ENCODE measurements at places on chromosomes 4 and X.
A peak's percentile ranks its signal among the peaks of the same experiment; 100 is the strongest.

GRCh38 chr4:87881115-87881514, 48.3 kb downstream of the MEPE start:
- DNase-seq, result no peak

DNA sequence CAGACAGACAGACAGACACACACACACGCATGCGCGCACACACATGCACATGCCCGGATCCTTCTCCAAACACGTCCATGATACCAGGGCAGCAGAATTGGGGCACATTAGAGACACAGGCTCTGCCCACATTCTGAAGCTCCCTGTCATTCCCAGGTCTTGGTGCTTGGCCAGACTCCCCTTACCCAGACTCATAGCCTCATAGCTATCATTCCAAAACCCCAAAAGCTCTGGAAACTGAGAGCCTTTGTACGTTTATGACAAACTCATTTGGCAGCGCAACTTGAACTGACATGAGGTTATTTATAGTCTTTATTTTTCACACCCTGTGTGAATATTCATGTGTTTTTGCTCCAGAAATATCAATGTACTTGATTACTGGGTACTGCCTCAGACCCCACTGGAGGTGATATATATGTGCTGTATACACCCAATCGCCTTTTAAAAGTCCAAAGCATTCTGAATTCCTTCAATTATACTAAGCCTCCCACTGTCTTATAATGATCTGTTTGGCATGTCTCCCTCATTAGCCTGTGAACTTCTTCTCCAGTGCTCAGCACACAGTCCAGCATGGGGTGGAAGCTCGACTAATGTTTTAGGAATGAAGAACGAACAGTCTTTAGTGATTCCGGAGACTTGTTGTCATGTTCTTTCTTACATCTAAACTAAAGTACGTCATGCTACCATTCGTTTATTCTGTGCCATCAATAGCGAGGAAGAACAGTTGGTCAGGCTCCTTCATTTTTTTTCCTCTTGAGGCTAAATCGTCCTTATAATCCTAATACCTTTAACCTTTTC, 45.0 kb downstream of the RTL9 start:
- no peak for DNase-seq

DNA sequence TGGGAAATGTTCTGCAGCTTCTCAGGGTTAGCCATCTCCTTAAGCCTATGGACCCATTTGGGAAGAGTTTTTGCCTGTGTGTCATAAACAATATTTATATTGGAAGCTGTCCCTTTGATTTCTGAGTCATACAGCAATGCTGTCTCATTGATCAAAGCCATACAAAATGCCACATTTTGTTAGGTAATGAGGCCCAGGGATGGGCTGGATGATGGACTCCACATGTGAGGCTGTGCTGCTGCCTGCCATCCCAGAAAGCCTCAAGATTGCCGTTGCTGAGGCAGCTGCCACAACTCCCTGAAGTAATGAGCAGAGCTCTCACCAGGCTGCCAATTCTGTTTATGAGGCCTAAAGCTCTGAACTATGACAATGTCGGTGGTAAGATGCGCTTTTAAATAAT, 12.2 kb upstream of the GJB1 start:
- no peak for DNase-seq

DNA sequence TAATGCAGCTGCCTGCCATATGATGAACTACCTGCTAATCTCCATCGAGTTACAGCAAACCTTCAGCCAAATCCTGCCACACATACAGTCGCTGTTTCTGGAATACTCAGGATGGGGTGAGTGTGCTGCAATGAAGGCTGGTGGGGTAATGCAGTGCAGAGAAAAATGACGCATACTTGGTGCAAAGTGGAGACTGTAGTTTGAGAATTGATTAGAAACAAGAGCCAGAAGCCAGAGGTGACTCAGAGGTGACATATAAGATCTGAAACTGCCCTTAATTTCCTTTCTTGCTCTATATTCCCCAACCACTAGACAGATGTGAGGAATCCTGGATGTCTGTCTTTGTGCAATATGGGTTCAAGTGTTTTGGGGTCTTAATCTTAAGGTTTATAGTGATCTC, 22.0 kb downstream of the C4orf54 start:
- DNase-seq, result no peak

DNA sequence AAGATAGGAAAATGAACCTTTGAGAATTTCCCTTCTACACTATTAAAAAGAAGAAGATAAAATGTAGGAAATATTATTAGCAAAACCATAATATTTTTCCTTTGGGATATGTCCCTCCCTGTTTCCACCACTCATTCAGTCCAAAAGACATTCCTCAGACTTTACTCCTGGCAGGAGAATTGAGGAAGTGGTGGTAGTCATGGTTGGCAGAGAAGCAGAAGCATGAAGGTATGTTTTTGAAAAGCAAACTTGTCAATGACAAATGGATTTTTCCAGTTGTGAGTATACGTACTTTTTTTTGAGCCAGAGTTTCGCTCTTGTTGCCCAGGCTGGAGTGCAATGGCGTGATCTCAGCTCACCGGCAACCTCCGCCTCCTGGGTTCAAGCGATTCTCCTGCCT, 13.7 kb downstream of the STAG2 start:
- no peak for DNase-seq

- DNase-seq, result no peak
Measured at GRCh38 chrX:23861215-23861896, 46.4 kb downstream of the APOO start.

GRCh38 chr4:44927399-44928380, 201.3 kb upstream of the GNPDA2 start:
- peak; percentile 58 for DNase-seq

DNA sequence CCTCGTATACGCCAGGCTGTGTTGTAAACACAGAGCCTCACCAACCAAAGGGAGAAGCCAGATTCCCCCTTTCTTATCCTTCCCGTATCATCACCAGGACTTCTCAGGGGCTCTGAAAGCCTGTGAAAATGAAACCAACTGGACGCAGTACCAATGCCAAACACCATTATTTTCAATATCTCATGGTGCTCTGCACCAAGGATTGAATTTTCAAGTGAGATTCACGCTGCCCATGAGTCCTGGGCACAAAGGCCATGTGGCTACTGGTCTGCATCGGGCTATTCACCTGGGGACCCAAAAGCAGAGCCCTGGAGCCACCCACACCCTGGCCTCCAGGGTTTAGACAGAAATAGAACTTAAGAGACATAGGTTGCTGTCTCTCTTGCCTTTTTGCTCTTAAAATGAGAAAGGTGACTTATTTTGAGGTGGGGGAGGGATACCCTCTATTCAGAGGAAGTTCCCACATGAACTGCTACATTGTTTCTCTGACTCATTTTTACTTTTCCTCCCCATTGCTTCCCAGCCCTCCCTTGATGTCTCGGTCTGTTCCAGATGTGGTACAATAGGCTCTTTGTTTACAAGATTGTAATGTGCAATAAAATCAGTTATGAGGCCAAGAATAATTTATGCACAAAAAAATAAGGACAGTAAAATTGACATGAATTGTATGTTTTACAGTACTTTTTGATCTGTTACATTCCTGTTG, 55.4 kb downstream of the MAML3 start:
- no peak for DNase-seq

GRCh38 chrX:153769158-153769864, 5.3 kb downstream of the PLXNB3 start:
- DNase-seq, result no peak

- no peak for DNase-seq
Measured at GRCh38 chr4:11743236-11743635, 314.5 kb upstream of the HS3ST1 start.

DNA sequence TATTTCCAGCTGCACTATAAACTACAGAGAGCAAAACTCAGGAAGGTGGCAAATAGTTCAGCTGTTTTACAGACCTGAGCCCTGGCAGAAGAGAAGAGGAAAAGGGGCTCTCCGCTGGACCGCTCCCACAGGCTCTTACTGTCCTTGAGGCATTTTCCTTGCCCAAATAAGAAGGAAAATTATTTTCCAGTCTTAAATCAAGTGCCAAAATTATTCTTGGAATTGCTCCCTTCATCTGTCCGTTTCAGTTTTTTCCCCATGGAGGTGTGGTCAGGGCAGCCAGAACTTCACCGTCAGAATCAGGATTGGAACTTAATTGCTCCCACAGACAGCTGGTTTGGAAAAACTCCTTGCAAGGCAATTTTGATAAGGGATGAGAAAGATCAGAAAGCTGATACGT, 35.2 kb upstream of the SPINK2 start:
- DNase-seq, result no peak

GRCh38 chrX:104566681-104567501, 892 bp downstream of the IL1RAPL2 start:
- peak; percentile 43 for DNase-seq

GRCh38 chrX:134601240-134601765, 57.0 kb downstream of the PLAC1 start:
- DNase-seq, result no peak

GRCh38 chr4:103091601-103092223, 7.9 kb downstream of the BDH2 start:
- DNase-seq, result peak; percentile 71

DNA sequence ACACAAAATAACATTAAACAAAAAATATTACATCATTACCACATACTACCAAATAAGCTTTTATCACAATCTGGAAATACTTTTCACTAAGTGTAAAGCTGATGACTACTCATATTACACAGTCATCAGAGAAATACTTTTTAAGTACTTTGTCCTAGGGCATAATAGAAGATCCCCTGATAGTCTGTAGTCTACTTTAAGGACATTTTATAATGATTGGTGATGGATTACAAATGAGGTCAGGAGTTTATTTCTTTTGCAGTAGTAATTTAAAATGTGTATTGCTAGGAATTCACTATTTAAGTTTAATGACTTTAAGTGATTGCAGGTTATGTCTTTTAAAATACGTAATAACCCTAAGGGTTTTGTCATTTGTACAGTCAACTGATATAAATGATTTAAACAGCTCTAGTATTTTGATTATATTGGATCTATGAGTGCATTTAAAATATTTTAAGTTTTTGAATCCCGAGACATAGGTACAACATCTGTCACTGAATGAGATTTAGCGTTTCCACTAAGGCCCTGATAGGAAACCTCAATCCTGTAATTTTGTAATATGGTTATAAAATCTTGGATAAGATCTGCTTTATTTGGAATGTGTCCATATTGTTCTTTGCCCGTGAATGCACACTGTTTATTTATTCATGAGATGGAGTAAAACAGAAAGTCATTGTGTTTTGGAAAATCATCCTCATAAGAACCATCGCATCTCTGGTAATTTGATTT, 189.5 kb downstream of the ARAP2 start:
- DNase-seq, result no peak

GRCh38 chr4:73730292-73730691, 10.1 kb upstream of the CXCL8 start:
- DNase-seq, result no peak

- DNase-seq, result no peak
Measured at GRCh38 chr4:1666391-1666790, 17.7 kb downstream of the FAM53A start.

- no peak for DNase-seq
Measured at GRCh38 chr4:153062652-153063168, 126.6 kb downstream of the FHDC1 start.

GRCh38 chrX:19683817-19684216, 168.5 kb upstream of the MAP3K15 start:
- DNase-seq, result no peak

DNA sequence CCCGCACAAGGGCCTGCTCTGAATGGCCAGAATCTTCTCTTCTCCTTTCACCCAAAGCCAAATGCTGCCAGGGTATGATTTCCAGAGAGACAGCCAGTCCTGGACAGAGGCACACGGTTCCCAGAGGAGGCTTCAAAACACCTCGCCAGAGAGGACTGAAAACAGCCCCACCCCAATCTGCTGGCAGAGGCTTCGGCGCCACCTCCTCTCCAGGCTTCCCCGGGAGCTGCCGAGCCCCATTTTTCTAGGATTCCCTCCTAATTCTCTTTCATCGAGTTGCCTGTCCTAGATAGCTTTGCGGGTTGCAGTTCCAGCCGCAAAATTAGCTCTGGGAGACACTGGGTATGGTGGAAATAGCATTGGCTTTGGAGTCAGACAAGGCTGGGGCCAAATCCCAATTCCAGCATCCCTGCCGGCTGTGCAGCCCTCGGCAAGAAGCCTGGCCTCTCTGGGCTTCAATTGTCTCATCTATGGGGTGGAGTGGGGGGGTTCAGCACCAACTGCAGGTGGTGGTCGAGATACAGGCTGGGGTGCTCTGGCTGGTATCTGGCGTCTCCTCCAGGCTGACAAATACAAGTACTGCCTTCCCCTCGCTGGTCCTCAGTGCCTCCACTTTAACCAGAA, 22.6 kb downstream of the PPP2R2C start:
- DNase-seq, result no peak

DNA sequence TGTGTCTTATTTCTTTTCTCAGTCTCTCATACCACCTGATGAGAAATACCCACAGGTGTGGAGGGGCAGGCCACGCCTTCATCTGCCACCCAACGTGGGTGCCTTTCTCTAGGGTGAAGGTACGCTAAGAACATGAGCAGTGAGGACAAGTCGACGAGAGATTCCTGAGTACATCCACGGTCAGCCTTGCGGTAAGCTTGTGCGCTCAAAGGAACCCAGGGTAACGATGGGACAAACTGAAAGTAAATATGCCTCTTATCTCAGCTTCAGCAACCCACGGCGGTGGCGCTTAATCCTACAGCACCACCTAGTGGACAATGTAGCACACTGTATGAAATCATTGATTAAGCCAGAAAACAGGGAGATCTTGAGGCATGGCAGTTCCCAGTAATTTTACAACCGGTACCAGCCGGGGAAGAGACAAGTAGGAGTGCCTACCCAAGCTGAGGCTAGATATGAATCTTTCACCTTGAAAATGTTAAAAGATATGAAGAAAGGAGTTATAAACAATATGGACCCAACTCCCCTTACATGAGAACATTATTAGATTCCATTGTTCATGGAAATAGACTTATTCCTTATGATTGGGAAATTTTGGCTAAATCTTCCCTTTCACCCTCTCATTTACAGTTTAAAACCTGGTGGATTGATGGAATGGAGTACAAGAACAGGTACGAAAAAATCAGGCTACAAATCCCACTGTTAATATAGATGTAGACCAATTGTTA, 63.0 kb downstream of the ZNF732 start:
- DNase-seq, result peak; percentile 61

GRCh38 chr4:16865897-16866283, 32.6 kb downstream of the LDB2 start:
- no peak for DNase-seq

- DNase-seq, result no peak
Measured at GRCh38 chrX:20969565-20969964, 404.7 kb upstream of the CNKSR2 start.

DNA sequence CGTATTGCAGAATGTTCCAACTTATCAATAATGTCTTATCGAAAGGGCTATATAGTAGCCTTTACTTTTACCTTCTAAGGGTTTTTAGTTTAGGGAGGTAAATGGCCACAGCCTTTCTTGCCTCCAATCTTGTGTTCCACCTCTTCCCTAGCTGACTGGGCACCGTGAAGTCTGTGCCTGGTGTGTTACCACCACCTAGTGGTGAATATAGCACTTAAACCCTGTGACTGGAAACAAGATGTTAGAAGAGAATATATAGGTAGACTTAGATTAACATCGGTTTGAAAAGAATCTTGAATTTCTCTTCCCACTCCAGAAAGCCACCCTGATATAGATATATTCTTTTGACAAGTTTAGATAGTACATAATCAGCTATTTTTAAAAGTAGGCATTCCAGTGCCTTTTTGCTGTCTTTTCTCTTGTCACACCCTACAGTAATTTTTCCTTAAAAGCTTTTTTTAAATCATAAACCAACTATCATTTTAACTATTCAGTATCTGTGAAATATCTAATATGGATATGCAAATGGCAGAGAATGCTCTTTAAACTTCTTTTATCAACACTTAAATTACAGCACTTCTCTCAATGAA, 27.8 kb upstream of the ADH7 start:
- peak; percentile 81 for DNase-seq

All from neural progenitor cell (in vitro differentiated cells).